NCI-H1694 treated with DMSO at 0.1 percent for 48 hours (cell line): ENCODE measurements at places on chromosomes 5 and 9.

GRCh38 chr5:91027405-91028139, 355.5 kb downstream of the ARRDC3 start:
- DNase-seq = no peak

GRCh38 chr9:135848341-135849047, 58.9 kb downstream of the CAMSAP1 start:
- DNase-seq = no peak

DNA sequence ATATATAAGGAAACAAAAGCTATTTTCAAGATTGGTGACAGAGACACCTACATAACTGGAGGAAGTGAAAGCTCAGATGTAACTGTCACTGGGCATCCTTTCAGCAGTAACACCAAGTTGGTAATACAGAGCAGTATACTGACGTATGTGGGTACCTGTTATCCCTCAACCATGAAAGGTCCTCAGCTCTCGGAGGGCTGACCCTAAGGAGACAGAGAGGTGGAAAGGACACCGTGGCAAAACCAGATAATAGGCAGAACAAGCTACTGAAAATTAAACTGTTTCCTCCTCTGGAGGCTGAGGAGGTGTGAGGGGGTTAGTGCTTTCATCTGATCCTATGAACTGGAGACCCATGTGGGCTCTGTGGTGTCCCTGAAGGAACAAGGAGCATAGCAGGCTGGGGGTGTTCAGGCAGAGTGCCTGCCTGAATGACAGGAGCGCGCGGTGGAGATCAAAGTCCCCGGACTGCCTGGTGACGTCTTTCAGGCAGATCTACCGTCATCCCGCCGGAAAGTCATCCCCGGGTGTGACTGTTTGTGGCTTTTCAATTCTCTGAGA, 130.2 kb upstream of the FSTL4 start:
- no peak for DNase-seq

DNA sequence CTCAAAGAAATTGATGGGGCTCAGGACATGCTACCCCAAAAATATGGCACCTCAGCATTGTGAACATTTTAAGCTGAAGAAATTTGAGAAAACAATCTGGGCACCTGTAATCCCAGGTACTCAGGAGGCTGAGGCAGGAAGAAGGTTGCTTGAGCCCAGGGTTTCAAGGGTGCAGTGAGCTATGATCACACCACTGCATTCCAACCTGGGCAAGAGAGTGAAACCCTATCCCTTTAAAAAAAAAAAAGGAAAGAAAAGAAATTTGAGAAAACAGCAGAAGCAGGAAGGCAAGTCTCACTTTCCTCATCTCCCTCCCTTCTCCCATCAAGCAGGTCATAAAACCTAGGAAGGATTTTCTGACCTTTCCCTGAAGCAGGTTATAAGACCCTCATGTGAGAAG, 23.6 kb downstream of the TPD52L3 start:
- DNase-seq = no peak

- no peak for DNase-seq
Observed at GRCh38 chr9:89657295-89657694, 52.5 kb downstream of the GADD45G start.

DNA sequence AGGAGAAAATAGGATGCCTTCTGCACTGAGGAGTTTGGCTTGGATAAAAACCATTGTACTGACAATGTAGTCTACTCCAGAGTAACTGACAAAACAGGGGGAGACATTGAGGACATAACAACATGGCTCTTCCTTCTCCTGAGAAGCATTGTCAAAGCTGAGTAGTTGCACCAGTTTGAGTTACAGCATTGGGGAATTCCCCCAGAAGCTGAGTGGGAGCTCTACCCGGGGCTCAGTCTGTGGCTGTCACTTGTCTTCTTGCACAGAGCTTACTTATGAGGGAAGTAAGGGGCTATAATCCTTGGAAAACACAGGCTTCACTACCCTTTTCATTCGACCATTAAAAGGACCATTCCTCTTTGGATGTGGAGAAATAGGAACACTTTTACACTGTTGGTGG, 21.2 kb downstream of the HSPB3 start:
- no peak for DNase-seq

- DNase-seq = no peak
Observed at GRCh38 chr9:111179577-111179976, 141.3 kb upstream of the LPAR1 start.

DNA sequence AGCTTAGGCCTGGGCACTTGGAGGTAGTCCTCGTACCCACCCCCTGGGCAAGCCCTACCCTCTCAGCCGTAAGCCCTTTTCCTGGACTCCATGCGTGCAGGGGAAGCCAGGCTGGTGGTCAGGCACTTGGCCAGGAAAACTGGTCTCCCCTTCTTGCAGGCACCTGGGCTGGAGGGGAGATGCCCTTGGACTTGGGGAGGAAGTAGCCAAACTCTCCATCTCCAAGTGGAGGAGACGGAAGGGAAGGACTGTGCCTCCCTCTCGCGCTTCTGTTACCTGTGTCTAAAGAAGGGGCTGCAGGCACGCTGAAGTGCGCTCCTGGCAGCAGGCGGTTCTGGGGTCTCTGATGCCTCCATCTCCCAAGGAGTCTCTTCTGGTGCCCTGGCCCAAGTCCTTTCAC, 283.9 kb downstream of the PBX3 start:
- DNase-seq = no peak

GRCh38 chr9:35783418-35783817, 8.0 kb upstream of the NPR2 start:
- no peak for DNase-seq

DNA sequence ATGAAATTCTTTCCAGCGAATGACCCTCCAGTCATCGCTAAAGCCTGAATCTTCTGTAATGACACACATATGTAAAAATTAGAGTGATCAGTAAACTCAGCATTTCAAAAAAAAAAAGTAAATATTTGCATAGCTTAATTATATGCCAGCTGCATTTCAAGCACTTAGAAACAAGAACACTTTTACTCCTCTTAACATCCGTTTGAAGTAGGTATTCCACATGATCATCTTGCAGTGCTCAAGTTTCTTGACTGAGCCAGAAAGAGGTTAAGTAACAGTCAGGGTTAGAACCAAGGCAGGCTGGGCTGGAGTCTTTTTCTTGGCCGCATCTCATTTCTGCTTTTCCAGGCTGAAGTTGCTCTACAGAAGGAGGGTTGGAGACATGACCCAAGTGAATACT, 27.6 kb downstream of the EGFLAM start:
- no peak for DNase-seq

DNA sequence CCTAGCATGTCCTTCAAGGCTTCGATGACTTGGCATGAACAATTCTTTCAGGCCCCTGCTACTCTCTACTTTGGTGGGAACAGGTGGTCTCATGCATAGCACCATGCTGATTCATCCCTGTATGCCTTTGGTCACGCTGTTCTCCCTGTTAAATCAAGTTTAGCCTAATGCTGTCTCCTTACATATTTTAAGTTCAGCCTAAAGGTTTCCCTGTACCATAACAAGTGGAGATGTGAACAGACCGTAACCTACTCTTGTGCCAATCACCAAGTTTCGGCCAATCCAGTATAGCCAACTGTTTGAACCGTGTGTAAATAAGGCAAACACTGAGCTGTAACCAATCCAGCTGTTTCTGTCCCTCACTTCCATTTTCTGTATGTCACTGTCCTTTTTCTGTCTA, 8.0 kb downstream of the GAS1 start:
- no peak for DNase-seq

GRCh38 chr5:39526914-39527477, 102.2 kb upstream of the DAB2 start:
- no peak for DNase-seq

- DNase-seq = no peak
Observed at GRCh38 chr9:114078021-114078780, at the start of gene AMBP. Gene AMBP, minus strand, starts transcription at chr9:114078300. Its CDS starts 91 bp downstream, at chr9:114078209.

DNA sequence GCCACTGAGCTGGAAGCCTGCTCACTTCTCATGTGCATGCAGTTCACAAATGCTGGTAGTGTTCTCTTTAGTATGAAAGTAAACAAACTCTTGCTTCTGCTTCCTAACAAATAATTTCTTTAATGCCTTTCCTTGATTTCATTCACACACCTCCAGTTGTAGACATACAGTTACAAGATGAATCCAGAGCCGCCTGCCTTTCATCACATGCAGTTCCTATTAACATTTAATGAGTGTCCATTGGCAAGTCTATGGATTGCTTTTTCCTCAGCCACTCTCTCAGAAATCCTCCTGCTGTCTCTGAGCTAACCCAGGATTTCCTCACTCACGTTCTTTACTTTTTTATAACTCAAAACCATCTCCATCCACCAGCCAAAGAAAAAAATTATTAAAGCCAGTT, 408.6 kb downstream of the BNC2 start:
- DNase-seq = no peak

DNA sequence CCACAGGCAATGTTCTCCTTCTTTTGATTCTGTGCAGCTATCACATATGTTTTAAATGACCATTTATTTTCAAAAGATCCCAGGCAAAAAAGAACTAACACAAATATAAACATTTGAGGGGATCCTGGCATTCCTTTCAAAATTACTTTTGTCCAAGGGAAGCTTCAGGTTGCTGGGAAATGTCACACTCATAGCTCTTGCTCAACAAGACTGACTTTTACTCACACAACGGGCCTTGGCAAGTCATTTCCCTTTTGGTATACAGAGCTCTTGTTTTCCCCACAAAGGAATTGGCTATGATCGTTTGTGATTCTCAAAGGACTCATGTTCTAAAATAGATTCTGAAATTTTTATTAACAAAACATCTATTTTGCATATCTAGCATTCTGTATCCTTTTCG, 4.5 kb upstream of the PALM2AKAP2 start:
- no peak for DNase-seq

GRCh38 chr5:105207066-105207465, 1644.5 kb upstream of the NUDT12 start:
- peak; percentile 66 for DNase-seq
